NCI-H69 (cell line): ENCODE measurements at places on chromosomes 6 and 20.

DNA sequence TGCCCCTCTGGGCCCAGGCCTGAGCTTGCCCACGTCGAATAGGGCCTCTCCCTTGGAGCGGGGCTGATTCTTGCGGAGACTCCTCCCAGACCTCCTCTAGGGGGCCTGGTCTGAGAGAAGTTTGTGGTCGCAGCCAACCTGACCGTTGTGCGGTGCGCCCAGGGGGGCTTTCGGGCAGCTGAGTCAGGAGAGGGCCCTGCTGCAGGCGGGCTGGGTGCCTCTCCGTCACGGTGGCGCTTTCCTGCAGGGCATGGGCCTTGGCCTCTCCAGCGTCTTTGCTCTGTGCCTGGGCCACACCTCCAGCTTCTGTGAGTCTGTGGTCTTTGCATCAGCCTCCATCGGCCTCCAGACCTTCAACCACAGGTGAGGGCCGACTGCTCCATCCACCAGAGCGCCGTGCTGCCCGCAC lies 12.9 kb downstream of the SLC17A9 start:
- no peak for DNase-seq

DNA sequence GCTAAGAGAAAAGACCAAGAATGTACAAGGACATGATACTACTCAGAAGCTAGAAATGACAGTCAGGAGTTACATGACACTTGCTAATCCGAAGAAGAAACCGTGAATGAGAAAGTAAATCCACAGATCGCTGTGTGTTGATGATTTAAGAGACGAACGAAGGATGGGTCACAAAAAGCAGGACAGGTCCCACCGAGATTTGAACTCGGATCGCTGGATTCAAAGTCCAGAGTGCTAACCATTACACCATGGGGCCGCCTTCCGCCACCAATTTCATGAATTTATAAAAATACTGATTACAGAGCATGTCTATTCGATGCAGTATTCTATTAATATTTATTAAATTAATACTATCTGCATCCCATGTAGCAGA lies 54.0 kb upstream of the BTN3A2 start:
- peak; percentile 82 for DNase-seq

DNA sequence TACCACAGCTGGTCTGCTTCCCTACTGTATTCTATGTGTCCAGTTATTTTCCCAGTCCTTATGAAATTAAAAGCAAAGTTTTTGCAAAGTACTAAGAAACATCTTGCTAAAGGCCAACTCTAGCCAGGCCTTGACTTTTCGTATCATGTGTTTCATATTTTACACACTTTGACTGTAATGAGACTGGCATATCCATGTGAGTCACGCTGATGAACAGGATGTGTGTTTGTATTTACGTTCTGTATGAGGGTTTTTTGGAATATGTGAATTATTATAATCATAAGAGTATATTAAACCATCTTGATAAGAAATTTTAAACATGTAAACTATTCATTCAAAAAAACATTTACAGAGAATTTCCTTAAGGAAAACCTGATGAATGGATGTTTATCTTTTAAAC lies 59.7 kb downstream of the EYA4 start:
- no peak for DNase-seq

GRCh38 chr20:35743693-35744491 lies 1.8 kb upstream of the RBM39 start:
- no peak for DNase-seq

- no peak for DNase-seq
Measured at GRCh38 chr20:59005523-59006166, 1.4 kb downstream of the CTSZ start.
